Activated CD8-positive, alpha-beta T cell treated with anti-CD3 and anti-CD28 coated beads for 36 hours (primary cell): ENCODE measurements at places on chromosomes 6 and 20.

DNA sequence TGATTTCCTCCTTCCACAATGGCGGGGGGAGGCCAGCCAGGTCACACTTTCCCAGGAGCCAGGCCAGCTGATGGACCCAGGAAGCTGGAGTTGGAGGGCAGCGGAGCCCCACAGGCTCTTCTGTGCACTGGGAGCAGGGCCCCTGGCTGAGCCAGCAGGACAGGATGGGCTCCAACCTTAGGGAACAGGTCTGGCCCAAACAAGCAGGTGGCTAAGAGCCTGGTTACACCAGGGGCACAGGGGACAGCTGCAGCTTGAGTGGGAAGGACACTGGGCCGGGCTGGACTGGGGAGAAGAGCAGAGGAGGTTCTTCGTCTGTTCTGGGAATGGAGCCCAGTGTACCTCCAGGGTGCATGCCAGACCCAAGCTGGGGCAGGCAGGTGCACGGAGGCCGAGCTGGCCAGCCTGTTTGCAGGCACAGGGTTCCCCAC, 102.3 kb downstream of the DLL1 start:
- DNase-seq, result no peak

DNA sequence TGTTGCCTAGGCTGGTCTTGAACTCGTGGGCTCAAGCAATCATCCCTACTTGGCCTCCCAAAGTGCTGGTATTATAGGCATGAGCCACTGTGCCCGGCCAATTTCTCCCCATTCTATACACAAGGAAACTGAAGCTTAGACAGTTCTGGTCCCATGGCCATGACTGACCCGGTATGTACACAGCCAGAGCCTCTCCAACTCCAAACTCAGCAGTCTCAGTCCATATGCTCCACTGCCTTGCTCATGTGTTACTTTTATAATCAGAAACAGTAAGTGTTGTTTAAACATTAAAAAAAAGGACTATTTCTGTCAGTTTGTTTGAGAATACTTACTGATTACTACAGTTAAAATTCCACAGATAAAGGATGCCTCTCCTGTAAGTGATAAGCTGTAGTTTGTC, 50.6 kb downstream of the RNF24 start:
- DNase-seq, result no peak

DNA sequence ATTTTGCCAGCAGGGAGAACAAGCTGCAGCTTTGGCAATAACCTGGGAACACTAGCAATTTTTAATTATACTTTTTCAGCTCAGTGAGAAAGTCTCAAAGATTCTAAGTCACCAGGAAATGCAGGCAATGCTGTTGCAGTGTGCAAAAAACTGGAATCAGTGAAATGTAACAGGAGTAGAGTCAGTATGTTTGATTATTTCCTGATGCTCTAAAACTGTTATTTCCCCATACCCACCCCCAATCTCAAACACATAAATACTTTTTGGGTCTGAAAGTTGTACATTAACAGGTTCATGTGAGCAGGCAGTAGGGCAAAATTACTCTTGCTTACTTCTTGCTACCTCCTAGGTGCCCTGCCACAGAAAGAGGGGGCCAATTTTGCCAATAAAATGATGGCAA, 65.4 kb upstream of the BEND6 start:
- DNase-seq, result no peak

DNA sequence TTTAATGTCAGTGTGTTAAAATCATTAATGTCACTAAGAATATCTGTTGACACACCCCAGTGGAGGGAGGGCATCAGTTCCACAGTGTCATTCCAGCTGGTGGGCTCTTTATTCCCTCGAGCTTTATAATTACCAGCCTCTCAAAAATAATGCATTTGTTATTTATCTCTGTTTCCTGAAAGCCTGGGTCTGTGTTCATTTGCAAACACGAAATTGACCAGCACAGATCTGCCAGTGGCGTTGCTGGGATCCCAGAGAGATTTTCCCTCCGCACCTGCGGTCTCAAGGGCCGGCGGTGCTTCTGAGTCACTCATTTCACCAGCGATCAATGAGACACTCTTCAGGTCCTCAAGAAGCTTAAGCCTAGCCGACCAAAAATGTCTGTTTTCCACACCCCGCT, 5.7 kb upstream of the PYGB start:
- no peak for DNase-seq

DNA sequence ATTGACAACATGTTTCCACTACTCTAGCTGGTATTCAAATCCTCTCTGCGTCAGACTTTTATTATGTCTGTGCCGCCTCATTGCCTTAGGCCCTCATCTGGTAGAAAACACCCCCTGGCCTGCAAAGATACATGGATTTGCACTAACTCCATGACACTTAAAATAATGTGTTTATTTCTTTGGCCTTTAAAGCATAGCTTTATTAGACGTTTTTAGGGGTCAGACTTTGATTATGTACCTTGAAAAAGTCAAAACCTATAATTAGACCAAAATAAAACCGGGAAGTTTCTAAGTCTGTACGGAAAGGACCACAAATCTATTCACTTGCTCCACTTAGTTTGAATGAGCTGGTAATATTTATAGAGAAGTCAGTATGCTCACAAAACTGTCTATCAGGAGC, 357.9 kb upstream of the NOX3 start:
- DNase-seq, result no peak

- no peak for DNase-seq
These were observed 1288.1 kb upstream of the MAP3K7 start for GRCh38 chr6:91874971-91875370.

- no peak for DNase-seq
These were observed 126.9 kb downstream of the ID4 start for GRCh38 chr6:19964115-19964514.

DNA sequence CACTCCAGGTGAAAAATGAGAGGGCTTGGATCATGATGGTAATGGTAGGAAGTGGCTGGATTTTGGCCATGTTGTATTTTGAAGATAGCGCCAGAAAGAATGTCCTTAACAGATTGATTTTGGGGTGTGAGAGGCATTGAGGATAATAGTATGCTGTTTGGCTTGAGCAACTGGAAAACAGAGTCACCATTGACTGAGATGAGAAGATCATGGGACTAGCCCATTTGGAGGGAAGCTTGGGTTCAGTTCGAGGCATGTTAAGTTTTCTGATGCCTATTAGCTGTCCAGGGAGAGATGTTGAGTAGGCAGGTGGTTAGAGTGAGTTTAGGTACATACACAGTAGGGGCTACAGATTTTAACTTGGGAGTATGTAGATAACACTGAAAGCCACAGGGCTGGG, 23.3 kb downstream of the PLCG1 start:
- DNase-seq, result no peak

GRCh38 chr20:9025011-9025410, 43.9 kb upstream of the PLCB4 start:
- DNase-seq, result no peak

DNA sequence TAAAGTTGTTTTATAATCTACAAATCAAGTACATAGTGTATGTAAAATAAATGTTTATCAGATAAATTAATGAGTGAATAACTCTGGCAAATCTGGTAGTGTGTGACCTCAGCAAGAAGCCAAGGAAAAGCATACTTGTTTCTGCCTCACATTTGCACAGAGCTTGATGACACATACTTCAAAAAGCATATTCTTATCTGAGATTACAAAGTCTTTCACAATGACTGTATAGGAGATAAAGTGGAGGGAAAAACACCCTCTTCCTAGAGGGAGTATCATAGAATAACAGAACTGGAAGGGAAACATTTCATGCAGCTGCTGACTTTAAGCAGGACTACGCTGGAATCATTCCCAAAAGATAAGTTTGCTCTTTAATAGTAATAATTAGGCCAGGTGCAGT, 28.1 kb upstream of the AKAP7 start:
- DNase-seq, result no peak

- DNase-seq, result no peak
These were observed 39.5 kb upstream of the B4GALT5 start for GRCh38 chr20:49753133-49753532.

- DNase-seq, result no peak
These were observed 16.8 kb upstream of the PRSS16 start for GRCh38 chr6:27230758-27231111.

DNA sequence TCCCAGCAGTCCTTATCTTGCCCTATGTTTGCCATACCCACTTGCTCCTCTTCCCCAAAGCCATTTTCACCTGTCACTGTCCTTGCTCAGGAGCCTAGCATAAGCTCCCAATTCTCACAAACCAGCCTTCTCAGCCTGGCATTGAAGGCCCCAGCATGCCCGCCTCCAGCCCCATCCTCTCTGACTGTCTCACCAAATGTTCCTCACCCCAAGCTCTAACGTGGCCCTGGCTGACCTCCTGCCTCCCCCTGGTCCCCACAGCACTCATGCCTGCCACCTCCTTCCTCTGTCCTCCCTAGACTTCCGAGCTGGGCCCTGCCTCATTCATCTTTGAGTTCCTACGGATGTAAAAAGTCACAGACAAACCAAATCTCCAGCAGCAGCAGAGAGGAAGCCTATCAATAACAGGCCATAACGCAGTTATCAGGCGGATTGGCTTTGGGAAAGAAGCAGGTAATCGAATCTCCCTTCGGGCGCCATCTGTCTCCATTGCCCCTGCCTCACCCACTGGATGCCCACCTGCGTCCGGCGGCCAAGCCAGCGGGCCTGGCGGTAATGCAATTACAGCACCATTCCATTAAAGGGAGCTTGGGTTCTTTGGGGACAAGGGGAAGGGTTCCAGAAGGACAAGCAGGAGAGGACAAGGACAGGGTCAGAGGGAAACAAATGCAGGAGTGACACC, 104.4 kb downstream of the MRPL14 start:
- no peak for DNase-seq

DNA sequence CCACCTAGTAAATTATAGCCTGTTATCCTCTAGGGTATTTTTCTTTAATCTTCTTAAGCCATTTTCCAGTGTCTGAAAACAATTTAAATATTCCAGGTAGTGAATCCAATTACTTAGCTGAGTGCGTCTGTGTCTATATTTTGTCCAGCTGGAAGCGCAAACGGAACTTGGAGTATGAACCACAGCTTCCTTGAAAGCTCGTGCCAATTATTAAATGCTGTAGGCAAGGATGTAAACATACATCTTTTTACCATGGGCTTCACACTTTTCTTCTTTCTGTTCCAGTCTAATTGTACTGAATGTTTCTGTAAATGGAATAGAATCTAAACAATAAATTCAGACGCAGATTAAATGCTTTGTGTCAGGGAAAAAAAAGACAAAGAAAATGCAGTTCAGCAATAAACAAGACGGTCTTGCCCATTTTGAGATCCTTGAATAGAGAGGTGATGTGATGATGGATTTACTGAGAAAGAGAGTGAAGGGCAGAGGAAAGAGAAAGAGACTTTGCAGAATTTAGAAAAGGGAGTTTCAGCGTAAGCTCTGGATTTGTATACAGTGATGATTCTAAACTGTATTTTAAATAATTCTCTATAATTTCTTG, 1.9 kb downstream of the PLCB1 start:
- no peak for DNase-seq

DNA sequence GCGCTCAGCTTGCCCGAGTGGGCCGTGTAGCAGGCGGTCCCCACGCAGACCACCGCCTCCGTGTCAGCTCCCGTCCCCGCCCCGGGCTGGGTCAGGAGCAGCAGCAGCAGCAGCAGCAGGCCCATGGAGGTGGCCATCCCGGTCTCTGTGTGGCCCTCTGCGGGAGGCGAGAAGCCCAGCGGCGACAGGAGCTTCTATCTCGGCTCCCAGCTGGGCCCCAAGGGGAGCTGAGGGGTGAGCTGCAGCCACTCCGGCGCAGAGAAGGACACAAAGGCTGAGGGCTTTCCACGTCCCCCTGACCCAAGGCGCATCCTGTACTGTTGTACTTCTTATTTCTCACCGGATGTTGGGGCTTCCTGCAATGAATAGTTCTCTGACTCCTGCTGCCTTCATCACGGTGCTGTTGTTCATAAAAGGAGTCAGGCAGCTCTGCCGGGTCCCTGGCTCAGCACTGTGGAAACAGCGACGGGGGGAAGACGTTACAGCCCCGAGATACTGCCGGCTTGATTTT, at the start of gene CD93:
Gene CD93, minus strand, starts transcription at position 269 of the 511 bp plus-strand sequence. Its CDS starts 132 bp downstream, at position 137.
- DNase-seq, result peak; percentile 42

GRCh38 chr6:54403096-54403495, 94.9 kb downstream of the TINAG start:
- DNase-seq, result no peak

GRCh38 chr6:10411131-10411970, 3.5 kb downstream of the TFAP2A start:
- DNase-seq, result no peak

GRCh38 chr6:144197919-144198318, 47.6 kb downstream of the STX11 start:
- peak; percentile 31 for DNase-seq

GRCh38 chr20:63382551-63383300, 21.6 kb upstream of the CHRNA4 start:
- DNase-seq, result no peak

GRCh38 chr20:18077157-18077556, 19.4 kb upstream of the OVOL2 start:
- DNase-seq, result no peak

DNA sequence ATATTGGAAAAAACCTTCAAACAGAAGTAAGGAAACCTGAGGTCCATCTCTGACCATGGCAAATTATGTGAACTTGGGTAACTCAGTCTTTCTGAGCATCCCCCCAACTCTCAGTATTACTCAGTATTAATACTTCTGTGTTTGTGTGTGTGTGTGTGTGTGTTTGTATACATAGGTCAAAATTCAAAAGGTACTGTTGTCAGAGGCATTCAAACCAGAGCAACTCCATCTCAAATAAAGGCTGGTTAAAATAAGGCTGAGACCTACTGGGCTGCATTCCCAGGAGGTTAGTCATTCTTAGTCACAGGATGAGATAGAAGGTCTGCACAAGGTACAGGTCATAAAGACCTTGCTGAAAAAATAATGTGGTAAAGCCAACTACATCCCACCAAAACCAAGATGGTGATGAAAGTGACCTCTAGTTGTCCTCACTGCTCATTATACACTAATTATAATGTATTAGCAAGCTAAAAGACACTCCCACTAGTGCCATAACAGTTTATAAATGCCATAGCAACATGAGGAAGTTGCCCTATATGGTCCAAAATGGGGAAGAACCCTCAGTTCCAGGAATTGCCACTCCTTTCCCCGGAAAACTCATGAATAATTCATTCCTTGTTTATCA, 33.3 kb upstream of the SLC22A16 start:
- DNase-seq, result no peak

DNA sequence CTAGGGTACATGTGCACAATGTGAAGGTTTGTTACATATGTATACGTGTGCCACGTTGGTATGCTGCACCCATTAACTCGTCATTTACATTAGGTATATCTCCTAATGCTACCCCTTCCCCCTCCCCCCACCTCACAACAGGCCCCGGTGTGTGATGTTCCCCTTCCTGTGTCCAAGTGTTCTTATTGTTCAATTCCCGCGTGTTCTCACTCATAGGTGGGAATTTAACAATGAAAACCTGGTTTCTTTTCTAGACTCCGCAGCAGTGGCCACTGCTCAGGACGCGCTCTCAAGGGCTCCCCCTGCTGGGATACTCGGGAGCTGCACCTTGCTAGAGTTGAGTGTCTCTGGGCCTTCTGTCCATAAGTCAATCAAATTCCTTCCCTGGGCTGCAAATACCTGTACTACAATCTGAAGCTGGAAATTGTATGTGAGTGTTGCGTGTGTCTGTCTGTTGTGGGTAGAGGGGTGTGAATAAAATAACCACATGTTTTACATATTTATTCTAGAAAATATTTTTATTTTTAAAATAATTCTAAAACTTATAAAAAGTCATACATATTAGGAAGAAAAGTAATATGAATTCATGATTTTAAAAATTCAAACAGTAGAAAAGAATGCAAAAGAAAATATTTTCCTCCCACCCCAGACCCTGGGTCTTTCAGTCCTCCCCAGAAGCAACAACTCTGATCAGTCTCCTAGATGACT, 8.2 kb upstream of the CEP250 start:
- DNase-seq, result peak; percentile 96

- no peak for DNase-seq
These were observed 61.9 kb upstream of the KCNG1 start for GRCh38 chr20:51084593-51085377.
